ENCODE measurements at places on chromosomes 5 and 9.

- DNase-seq: no peak
These were observed 107.2 kb upstream of the DHFR start for GRCh38 chr5:80761966-80762365.

- DNase-seq: no peak
These were observed 162.5 kb downstream of the COL23A1 start for GRCh38 chr5:178427576-178428197.

DNA sequence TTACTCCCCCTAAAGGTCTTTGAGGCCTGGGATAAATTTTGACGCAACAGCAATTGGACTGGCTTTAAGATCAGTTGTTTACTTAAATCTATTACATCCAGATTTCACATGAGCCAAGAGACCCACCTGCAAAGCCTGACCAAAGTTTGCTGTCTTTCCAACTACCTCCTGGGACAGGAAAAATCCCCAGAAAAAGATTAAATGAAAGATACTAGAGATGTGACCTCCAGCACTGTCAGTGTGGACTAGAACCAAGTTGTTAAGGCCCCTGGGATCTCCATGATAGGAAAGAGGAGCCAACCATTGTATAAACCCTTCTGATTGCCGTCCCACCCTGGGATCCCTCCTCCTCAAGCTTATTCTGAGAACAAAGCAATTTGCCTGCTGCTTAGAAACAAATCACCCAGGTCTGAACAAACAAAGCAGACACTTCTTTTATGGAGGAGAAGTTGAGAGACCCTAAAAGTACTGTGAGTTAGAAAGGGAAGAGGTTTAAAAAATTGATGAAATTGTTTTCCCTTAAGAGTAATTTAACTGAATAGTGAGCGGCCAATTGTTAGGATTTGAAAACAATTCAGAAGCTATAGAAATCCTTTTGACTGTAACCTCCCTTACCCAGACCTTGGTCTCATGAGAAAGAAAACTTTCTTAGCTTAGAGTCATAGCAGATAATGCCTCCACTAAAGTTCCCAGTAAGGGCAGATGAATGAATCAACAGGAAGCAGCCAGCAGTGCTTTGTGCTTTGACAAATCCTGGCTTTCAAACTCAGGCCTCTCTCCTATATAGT is 255.2 kb downstream of the TMEM167A start:
- DNase-seq: no peak

- DNase-seq: no peak
These were observed 36.0 kb downstream of the HMGXB3 start for GRCh38 chr5:150036513-150036912.

- no peak for DNase-seq
These were observed 44.1 kb downstream of the CCL28 start for GRCh38 chr5:43367909-43368669.

GRCh38 chr9:137382444-137383080 is 40.4 kb downstream of the EXD3 start:
- DNase-seq: no peak

DNA sequence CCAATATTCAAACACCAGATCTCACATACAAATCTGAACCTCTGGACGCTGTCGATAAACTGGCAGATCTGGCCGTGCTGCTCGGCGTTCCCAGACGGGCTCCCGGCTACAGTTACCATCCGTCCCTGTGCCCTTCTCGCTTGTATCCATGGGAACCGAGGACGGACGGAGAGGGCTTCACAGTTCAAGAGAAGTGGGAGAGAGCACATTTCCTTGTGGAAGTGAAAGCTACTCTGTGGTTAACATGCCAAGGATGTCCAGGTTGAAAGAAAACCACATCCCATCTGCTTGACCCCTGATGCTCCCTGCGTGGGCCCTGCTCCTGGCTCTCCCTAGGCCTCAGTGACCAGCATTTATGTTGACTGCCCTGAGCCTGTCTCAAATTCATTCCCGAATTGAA is 6.3 kb upstream of the DBN1 start:
- no peak for DNase-seq

- no peak for DNase-seq
These were observed 31.9 kb upstream of the PCSK5 start for GRCh38 chr9:75858497-75859092.

DNA sequence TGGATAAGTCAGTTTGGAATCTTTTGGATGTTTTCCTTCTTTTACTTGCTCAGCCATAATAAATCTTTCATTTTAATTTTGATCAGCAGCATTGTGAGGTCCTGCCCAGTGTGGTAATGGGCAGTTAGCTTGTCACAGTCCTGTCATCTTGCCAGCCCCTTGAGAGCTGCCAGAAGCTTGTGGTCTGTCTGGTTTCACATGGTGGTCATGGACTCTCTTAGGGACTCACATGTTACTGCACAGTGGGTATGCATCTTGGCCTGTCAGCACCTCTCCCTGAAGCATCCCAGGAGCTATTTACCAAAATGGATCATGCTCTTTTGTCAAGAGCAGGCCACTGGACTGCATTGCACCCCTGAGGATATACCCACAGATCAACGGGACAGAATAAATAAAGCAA is 60.3 kb downstream of the DAPK1 start:
- DNase-seq: no peak

DNA sequence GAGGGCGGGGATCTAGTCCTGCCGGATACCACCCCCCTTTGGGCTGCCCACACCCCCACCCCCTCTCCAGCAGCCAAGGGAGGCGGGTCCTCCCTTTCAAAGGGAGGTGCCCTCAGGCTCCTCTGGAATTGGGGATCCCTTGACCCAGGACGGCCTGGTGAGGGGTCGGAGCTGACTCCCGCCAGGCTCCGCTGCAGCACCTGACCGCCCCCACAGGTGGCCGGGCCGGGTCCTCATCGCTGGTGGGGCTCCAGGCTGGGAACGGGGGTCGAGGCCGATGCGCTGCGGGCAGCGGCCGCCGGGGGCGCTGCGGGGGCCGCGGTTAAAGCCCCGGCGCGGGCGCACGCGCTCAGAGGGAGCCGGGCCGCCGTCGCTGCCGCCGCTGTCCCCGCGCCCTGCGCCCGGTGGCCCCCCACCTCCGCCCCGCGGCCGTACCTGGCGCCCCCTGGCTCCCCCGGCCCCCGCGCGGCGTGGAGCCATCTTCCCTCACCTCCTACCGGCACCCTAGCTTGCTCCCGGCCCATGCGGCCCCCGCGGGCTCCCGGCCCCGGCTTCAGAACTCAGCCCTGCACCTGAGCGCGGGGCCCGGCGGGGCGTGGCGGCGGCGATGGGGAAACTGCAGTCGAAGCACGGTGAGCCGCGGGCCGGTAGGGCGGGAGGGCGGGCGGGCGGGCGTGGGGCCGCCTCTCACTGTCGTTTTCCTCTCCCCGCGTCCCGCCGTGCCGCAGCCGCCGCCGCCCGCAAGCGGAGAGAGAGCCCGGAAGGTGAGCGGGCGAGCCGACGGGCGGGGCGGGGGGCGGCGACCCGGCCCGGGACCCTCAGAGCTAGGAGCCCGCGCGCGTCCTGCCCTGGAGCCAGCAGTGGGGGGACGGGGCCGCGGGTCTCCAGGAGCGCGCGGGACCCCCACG is at the start of gene NKD2:
TSS of gene NKD2 (plus strand) at position 352 of the 908 bp plus-strand sequence. CDS start at position 608, 256 bp downstream.
- peak; percentile 57 for DNase-seq

GRCh38 chr5:126829098-126829497 is 52.2 kb downstream of the LMNB1 start:
- DNase-seq: no peak

- no peak for DNase-seq
These were observed 344.6 kb upstream of the CTNND2 start for GRCh38 chr5:12248831-12249230.

- DNase-seq: no peak
These were observed 258.5 kb upstream of the ADRA1B start for GRCh38 chr5:159657771-159658170.

DNA sequence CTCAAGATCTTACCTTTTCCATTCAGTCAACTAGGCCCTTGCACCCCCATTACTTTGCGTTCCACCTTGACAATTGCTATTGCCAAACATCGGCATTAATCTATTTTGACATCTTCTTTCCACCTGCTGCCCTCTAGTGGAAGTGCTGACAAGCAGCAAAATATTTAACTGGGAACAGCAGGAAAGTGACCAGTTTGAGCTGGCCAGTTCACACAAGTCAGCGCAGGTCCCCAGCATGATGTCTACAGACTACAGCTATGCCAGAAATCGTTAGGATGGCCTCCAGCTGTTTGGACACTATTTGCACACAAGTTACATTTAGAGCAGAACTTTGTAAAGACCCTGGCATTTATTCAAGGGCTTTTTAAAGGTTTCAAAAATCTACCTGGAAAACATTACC is 160.1 kb downstream of the GHR start:
- no peak for DNase-seq

DNA sequence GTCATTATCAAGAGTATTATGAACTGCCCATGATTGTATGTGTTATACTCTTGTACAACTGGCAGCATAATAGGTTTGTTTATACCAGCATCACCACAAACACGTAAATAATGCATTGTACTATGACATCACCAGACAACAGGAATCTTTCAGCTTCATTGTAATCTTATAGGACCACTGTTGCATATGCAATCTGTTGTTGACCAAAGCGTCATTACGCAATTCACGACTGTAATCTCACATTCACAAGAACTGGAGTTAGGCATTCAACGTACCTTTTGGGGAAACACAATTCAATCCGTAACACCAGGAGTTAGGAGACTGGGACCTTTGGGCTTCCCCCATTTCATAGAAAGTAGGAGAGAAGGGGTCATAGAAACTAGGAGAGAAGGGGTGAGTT is 20.4 kb upstream of the ARSI start:
- no peak for DNase-seq

GRCh38 chr5:149583394-149583793 is 2.1 kb downstream of the ARHGEF37 start:
- DNase-seq: no peak

GRCh38 chr5:127400539-127400938 is 109.9 kb downstream of the MEGF10 start:
- DNase-seq: no peak

GRCh38 chr5:132461569-132462070 is 29.0 kb downstream of the IRF1 start:
- DNase-seq: no peak

GRCh38 chr5:77852514-77853352 is 76.6 kb upstream of the TBCA start:
- DNase-seq: peak; percentile 18

DNA sequence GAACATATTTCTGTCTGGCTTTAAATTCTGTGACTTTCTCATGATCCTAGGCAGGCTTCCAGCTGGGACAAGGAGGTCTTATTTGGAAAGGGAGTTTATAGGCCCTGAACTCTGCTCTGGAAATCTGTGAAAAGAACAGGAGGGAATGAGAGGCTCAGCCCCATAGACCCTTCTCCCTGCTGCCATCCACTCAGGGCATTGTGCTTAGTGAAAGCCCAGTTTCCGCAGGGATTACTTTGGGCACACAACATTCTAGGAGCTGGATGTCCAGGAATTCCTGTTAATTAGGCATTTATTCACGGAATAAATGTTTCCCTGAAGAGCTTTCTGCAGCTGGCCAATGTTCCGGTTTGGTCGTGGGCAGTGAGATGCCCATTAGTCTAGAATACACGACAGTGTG is 32.7 kb upstream of the COL15A1 start:
- no peak for DNase-seq

GRCh38 chr9:95092262-95093072 is 225.0 kb downstream of the FANCC start:
- DNase-seq: no peak

- DNase-seq: no peak
These were observed 29.9 kb upstream of the DENND1A start for GRCh38 chr9:123959787-123960186.

DNA sequence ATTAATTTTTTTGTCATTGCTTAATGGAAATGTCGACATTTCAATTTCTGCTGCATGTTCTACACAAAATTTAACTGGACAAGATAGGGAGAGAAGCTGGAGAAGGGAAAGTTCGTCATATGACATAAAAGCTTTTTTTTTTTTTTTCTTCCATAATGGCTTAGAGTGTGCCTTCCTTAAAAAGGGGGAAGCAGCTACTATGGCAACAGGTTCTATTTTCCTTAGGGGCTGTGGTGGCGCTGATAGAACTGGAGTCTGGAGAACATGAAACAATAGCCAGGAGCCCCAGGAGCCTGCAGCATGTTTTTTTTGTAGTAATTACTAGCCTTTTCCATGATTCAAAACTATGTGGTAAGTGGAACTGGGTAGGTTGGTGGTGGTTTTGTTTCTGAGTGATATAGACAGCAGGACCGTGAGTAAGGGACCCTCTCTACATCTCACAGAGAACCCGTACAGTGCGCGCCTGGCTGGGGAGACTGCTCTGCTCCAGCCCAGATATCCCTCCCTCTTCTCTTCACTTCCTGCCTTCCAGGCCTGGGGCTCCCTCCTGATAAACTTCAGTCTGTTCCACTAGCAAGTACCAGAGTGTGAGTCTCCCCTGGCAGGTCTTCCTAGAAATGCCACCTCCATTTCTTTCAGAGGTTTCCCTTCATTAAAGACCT is 301.6 kb downstream of the NR3C1 start:
- DNase-seq: peak; percentile 56

GRCh38 chr5:2335733-2336515 is 415.6 kb downstream of the IRX2 start:
- no peak for DNase-seq

GRCh38 chr9:135330685-135331590 is 148.6 kb upstream of the PPP1R26 start:
- no peak for DNase-seq

DNA sequence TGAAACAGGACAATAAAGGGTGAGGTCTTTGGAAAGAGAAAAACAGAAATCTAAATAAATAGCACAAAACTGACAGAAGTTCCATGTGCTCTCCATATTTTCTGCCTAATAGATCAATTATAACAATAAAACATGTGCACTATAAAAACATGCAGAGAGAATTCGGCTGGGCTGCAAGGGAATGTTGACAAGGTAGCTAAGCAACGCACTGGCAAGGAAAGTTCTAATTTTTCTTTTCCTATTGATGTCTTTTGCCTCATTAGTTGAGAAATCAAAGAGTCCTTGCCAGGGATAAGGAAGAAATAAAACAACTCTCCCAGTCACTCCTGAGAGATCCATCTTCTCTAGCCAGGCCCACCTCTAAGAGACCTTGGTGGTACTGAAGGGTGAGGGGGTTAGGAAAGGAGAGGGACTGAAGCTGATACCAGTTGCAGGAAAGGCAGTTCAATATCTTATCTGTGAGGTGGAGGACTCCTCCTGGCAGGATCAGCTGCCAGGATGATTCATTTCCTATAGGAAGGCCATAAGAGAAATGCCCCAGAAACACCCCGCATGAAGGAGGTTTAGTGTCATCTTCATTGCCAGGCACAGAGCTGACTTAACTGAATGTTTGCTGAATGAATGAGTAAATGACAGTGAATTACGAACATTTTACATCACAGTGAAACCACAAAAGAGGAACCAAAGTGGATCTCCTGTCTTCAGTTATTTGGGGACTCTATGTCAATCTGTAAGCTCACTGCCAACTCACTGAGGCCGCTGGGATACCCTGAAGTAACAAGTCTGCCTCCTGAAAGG is 63.7 kb upstream of the IFNK start:
- no peak for DNase-seq

All from activated T-cell treated with anti-CD3 and anti-CD28 coated beads for 48 hours (primary cell).